ENCODE measurements at places on chromosomes 6 and 20.

GRCh38 chr6:35919827-35920751 lies 809 bp downstream of the SRPK1 start:
- DNase-seq = peak; percentile 39

GRCh38 chr6:7661364-7661763 lies 64.5 kb upstream of the BMP6 start:
- no peak for DNase-seq

DNA sequence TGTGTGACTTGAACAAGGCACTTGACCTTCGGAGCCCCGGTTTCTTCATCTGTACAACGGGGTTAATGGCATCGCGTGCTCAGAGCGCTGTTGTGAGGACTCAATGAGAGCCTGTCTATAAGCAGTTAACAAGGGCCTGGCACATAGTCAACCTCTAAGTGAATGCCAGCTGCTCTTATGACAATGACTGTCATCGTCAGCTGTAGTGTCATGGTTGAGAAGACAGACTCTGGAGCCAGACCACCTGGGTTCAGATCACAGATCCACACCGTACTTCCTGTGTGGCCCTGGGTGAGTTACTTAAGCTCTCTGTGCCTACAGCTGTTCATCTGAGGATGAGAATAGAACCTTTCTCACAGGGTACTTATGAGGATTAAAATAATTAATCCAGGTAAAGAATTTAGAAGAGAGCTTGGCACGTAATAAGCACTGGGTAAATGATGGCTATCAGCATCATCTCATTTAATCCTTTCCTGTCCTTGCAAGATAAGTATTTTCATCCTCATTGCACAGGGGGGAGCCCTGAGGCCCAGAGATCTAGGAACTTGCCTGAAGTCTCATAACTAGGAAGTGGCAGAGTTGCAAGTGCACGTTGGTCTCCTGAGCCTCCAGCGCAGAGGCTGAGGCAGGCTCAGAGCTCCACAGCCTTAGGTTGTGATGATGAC lies 105.3 kb downstream of the EYA2 start:
- no peak for DNase-seq

- DNase-seq = no peak
Measured at GRCh38 chr6:46776070-46776712, 17.0 kb upstream of the MEP1A start.

GRCh38 chr6:107064579-107065065 lies 36.6 kb downstream of the MTRES1 start:
- DNase-seq = no peak

DNA sequence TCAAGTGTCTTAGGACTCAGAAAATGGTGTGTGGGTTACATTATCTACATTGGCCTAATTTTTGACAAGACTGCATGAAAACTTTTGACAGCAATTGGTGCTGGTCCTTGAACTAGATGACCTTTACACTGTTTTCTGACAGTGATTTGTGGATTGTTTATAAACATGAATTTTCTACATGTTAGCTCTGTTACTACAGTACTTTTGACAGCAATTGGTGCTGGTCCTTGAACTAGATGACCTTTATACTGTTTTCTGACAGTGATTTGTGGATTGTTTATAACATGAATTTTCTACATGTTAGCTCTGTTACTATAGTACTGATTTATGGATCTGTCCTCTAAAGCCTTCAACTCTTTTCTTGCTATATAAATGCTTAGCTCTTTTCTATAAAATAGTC lies 16.7 kb downstream of the KCTD20 start:
- DNase-seq = no peak

DNA sequence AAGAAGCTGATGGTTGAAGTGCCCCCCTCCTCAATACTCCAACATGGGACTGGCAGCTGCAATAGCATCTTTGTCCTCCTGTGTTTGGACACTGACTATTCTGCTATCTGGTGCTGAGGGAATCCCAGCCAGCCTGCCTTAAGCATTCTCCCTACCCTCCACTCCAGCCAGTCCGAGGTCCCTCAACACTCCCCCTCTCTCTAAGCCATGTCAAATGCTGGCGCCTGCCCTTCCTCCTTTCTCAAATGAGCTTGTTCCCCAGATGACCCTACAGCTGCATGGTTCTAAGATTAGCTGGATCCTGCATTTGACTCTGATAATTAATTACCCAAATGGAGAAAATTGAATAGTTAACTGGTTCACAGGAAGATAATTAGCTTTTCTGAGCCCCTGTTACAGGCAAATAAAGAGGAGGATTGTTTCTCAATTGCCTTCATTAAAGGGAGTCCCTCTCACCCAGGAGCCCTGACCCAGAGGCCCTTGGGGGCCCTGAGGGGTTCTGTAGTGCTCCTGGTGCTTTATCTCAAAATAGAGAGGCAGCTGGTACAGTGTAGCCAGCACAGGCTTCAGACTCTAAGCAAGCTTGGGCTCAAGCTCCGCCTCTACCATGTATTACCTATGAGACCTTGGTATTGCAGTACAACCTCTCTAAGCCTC lies 37.9 kb upstream of the CHD6 start:
- no peak for DNase-seq

DNA sequence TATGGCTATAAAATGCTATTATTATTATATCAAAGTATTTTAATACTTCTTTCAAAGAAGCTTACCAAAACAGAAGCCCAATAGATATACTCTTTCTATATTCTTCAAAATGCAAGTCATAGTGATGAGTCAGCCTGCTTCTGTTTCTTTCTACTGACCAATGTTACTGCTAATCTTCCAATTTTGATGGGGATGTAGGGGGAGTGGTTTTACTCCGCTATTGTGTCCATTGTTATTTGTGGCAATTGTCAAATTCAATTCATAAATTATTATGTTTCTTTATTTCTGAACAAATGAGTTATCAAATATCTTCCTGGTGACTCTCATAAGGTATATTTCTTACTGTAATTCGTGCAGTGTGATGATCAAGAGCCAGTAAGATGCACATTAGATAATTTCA lies 221.5 kb upstream of the DEFB112 start:
- no peak for DNase-seq

GRCh38 chr6:148109732-148110131 lies 232.9 kb upstream of the SASH1 start:
- no peak for DNase-seq

GRCh38 chr20:34240693-34241615 lies at the start of gene ASIP:
Gene ASIP, plus strand, starts transcription at chr20:34241423. Its CDS starts 18,952 bp downstream, at chr20:34260375.
- DNase-seq = no peak

DNA sequence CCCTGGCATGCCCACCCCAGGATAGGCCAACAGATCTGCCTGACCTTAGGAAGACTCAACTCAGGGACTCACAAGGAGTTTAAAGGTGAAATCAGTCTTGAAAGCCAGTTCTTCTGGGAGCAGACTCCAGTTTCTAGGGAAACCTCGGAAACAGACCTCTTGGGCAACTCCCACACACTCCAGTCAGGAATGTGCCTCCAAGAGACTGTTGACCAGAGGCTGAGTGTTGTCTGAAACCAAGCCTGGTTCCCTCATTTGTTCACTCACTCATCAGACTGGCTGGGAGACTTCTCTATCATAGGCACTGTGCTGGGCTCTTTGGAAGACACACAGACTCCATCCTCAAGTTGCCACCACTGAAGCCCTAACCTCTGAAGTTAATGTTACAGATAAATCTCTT lies 1.8 kb downstream of the TREM1 start:
- DNase-seq = no peak

DNA sequence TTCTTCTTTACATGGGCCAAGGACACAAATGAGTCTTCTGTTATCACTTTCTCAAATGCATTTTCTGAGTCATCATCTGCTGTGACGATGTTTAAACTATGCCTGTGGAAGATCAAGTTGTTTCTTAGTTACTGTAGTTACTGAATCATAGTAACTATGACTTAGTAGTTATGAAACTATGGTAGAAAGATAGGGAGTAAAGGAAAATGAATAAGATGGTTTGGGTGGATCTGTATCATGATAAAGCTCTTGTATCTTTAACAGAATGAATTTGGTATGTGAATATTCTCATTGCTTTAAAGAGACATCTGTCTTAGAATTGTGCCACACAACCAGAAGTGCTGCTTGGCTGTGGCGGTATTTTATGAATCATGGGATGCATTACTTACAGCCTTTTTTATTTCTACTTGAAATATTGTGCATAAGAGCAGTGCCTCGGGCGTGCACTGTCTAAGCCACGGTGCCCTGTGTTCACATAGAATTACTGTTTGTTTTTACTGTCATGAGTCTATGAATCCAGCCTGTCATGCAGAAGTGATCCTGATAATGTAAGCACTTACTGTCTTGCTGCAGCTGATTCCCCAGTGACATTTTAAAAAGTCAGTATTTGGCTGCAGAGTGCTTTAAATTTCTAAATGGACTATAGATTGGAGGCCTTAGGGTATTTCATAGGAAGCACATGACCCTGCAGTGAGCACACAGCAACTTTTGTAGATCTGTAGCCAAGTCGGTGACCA lies 215.2 kb downstream of the TMEM242 start:
- no peak for DNase-seq

DNA sequence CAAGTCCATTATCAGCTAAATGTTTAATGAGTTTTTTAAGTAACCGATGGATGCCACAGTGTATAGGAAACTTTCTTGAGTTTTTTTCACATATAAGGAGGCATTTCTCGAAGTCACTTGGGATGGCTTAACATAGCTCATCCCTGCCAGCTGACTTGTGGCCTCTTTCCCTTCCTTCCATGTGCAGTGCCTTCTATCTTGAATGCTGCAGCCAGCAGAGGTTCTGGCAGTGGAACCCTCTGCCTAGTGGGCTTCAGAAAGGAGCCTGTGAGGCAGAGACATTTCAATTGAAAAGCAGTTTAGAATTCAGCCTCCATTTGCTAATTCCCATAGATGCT lies 51.9 kb downstream of the AKAP12 start:
- DNase-seq = no peak

- no peak for DNase-seq
Measured at GRCh38 chr6:88296694-88297093, 130.5 kb upstream of the CNR1 start.

DNA sequence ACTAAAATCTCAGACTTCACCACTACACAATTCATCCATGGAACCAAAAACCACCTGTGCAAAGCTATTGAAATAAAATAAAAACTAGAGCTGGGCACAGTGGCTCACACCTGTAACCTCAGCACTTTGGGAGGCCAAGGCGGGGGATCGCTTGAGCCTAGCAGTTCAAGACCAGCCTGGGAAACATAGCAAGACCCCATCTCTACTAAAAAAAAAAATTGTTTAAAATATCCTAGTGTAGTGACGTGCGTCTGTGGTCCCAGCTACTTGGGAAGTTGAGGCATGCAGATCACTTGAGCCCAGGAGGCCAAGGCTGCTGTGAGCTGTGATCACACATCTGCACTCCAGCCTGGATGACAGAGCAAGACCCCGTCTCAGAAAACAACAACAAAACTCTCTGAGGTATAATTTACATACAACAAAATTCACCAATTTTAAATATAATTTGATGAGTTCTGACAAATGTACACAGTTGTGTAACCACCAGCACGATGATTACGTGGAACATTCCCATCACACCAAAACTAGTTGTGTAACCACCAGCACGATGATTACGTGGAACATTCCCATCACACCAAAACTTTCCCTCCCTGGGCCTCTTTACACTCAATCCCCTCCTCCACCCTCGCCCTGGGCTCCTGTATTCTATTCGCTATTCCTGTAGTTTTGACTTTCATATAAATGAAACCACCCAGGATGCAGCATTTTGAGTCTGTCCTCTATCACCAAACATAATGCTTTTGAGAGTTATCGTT lies 107.5 kb downstream of the TAF4 start:
- DNase-seq = no peak

- DNase-seq = no peak
Measured at GRCh38 chr6:128712898-128713297, 170.0 kb upstream of the LAMA2 start.

- no peak for DNase-seq
Measured at GRCh38 chr20:19367591-19367990, 155.1 kb downstream of the SLC24A3 start.

GRCh38 chr6:67300430-67301040 lies 1334.5 kb upstream of the ADGRB3 start:
- no peak for DNase-seq
